ENCODE measurements at places on chromosomes 3 and 15.

- no peak overlapping the region for H3K27ac ChIP-seq
- no peak for DNase-seq
- H3K27me3 ChIP-seq: peaks cover 2% of the 10 kb centered on the region
- H3K4me1 ChIP-seq: peaks cover 6% of the 10 kb centered on the region
Measured at GRCh38 chr3:97862582-97862981, 40.8 kb downstream of the CRYBG3 start.

DNA sequence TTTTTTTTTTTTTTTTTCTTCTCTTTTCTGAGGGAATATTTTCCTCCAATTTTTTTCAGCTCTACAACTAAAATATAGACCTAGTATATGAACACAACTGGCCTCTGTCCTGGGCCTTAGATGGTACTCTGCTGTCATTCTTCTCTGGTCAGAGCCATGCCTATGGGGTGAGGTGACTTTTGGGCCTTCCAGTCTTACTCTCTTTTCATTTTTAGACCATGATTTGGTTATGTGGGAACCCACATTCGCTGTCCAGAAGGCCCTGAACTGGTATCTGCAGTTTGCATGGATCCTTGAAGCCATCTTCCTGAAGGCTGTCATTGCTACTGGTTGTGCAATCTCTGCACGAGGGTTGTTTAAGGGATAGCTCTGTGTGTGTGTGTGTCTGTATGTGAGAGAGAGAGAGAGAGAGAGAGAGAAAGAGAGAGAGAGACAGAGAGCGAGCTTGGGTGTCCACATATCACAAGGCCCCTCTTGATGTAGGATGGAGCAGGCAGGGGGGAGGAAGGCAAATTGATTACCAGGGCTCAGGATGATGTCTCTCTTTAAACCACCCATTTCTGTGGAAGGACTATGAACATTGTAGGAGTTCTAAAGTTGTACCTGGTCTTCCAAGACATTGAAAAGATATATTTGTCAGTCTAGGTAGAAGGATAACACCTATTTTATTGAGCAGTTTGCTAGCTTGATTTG is 6.9 kb downstream of the TGFBR2 start:
- no peak for DNase-seq
- peak overlapping the region; percentile 86 for H3K4me3 ChIP-seq
- peak overlapping the region; percentile 88 for H3K27ac ChIP-seq
- H3K4me1 ChIP-seq: peaks cover 67% of the 10 kb centered on the region
- peaks cover 15% of the 10 kb centered on the region for H3K36me3 ChIP-seq

DNA sequence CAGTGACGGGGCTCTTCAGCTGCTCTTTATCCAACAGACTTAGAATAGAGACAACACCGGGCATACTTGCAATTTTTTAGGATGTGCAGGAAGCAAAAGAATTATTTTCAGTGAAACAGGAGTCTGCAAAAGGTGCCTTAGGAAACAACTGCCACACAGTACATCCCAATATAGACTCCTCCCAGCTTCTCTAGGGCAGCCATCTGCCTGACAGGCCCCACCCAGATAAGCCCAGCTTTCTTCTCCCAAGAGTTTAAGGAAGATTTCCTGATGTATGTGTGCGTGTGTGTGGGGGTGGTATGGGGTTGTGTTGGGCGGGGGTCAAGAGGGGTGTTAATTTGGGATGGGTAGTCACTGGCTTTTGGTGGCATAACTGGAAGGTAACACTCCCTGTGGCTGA is 21.5 kb downstream of the MAP2K1 start:
- H3K4me3 ChIP-seq: no peak overlapping the region
- H3K36me3 ChIP-seq: no peaks in the 10 kb centered on the region
- H3K4me1 ChIP-seq: peaks cover 77% of the 10 kb centered on the region
- DNase-seq: no peak
- H3K27me3 ChIP-seq: no peaks in the 10 kb centered on the region
- peak overlapping the region; percentile 86 for H3K27ac ChIP-seq

GRCh38 chr15:98926236-98926635 is 81.4 kb downstream of the PGPEP1L start:
- H3K4me3 ChIP-seq: no peak overlapping the region
- H3K4me1 ChIP-seq: no peaks in the 10 kb centered on the region
- H3K27me3 ChIP-seq: no peaks in the 10 kb centered on the region
- no peak overlapping the region for H3K27ac ChIP-seq
- DNase-seq: no peak

GRCh38 chr15:71687902-71688508 is 122.3 kb upstream of the NR2E3 start:
- no peaks in the 10 kb centered on the region for H3K4me1 ChIP-seq
- H3K4me3 ChIP-seq: no peak overlapping the region
- H3K27ac ChIP-seq: no peak overlapping the region
- H3K36me3 ChIP-seq: no peaks in the 10 kb centered on the region
- DNase-seq: no peak

- H3K27ac ChIP-seq: no peak overlapping the region
- no peak overlapping the region for H3K4me3 ChIP-seq
- no peak for DNase-seq
- peaks cover 11% of the 10 kb centered on the region for H3K27me3 ChIP-seq
- no peaks in the 10 kb centered on the region for H3K36me3 ChIP-seq
- no peaks in the 10 kb centered on the region for H3K4me1 ChIP-seq
Measured at GRCh38 chr3:38587548-38588131, 61.8 kb downstream of the SCN5A start.

- H3K27me3 ChIP-seq: peaks cover 36% of the 10 kb centered on the region
- no peak for DNase-seq
Measured at GRCh38 chr3:150177673-150178381, 207.1 kb upstream of the PFN2 start.

DNA sequence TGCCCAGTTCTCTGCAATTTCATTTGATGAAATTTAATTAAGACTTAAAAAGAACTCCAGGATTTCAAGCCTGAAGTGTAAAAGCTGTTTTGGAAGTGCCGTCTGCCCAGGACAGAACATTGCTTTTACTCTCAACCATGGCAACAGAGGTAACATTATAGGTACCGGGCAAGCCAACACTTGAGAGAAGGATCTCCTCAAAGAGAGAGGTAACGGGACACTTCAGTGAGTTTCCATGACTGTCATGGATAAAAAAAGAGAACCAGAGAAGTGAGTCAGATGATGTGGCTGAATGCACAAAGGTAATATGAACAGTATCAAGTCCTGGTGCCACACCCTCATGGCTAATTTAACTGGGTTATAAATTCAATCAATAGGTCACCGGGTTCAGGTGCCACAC is 130.2 kb upstream of the LMOD3 start:
- no peak overlapping the region for H3K4me3 ChIP-seq
- H3K36me3 ChIP-seq: no peaks in the 10 kb centered on the region
- no peak for DNase-seq
- no peak overlapping the region for H3K27ac ChIP-seq

DNA sequence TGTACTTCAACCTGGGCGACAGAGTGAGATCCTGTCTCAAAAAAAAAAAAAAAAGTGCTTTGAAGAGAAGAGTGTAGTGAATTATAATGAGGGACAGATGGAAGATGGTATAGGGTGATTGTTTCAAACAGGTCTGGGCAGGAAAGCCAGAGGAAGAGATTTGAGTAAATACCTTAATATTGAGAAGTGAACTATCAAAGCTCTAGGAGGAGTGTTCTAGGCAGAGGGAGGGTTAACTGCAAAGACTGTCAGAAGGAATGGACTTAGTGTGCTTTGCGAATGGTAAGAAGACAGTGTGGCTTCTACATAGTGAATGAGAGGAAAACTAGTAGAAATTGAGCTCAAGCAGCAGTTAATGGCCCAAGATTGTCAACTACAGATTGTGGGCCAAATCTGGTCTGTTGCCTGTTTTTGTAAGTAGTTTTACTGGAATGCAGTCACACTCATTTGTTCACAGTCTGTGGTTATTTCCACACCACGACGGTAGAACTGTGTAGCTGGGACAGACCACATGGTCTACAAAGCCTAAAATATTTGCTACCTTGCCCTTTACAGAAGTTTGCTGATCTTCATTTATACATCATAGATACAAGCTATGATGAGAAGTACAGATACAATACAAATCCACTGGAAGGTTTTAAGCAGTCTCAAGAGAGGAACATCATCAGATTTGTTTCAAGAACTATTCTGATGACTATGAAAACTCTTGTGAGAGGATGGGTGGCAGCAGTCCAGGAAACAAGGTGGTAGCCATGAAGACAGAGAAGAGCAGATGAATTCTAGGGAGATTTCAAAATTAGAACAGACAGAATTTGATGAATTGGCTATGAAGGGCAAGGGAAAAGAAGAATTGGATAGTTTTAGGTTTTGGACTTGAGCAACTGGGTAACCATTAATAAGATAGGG is 16.5 kb upstream of the USP50 start:
- peaks cover 18% of the 10 kb centered on the region for H3K36me3 ChIP-seq
- peak overlapping the region; percentile 59 for H3K27ac ChIP-seq
- DNase-seq: no peak
- H3K4me3 ChIP-seq: peak overlapping the region; percentile 26
- H3K27me3 ChIP-seq: no peaks in the 10 kb centered on the region
